ENCODE measurements at places on chromosomes 3 and 15.

DNA sequence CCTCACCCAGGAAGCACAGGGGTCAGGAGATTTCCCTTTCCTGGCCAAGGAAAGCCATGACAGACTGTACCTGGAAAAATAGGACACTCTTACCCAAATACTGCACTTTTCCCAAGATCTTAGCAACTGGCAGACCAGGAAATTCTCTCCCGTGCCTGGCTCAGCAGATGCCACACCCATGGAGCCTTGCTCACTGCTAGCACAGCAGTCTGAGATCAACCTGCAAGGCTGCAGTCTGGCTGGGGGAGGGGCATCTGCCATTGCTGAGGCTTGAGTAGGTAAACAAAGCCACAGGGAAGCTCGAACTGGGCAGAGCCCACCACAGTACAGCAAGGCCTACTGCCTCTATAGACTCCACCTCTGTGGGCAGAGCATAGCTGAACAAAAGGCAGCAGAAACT lies 567.3 kb upstream of the LMCD1 start:
- no peaks in the 10 kb centered on the region for H3K36me3 ChIP-seq
- no peak for DNase-seq
- no peaks in the 10 kb centered on the region for H3K27me3 ChIP-seq
- H3K4me1 ChIP-seq = no peaks in the 10 kb centered on the region

- no peak for DNase-seq
- H3K36me3 ChIP-seq = no peaks in the 10 kb centered on the region
- H3K27me3 ChIP-seq = no peaks in the 10 kb centered on the region
- H3K27ac ChIP-seq = no peak overlapping the region
- H3K4me1 ChIP-seq = no peaks in the 10 kb centered on the region
These were observed 47.2 kb downstream of the SLITRK3 start for GRCh38 chr3:165148876-165149441.

GRCh38 chr3:182562274-182562673 lies 231.0 kb upstream of the ATP11B start:
- no peaks in the 10 kb centered on the region for H3K4me1 ChIP-seq
- no peak overlapping the region for H3K27ac ChIP-seq
- H3K27me3 ChIP-seq = no peaks in the 10 kb centered on the region
- no peaks in the 10 kb centered on the region for H3K36me3 ChIP-seq
- DNase-seq = no peak

GRCh38 chr3:116339441-116340028 lies 105.8 kb downstream of the LSAMP start:
- no peaks in the 10 kb centered on the region for H3K27me3 ChIP-seq
- no peak overlapping the region for H3K27ac ChIP-seq
- no peaks in the 10 kb centered on the region for H3K4me1 ChIP-seq
